Hepatocyte (in vitro differentiated cells): ENCODE measurements at places on chromosomes 6 and 20. TPM values are rescaled to one million over a fixed set of nuclear protein-coding genes. Genes with fewer than 3 reads are reported as not detected.

The STX11 gene
- 0.48 and 0.84 TPM in 2 replicates for polyA plus RNA-seq

DNA sequence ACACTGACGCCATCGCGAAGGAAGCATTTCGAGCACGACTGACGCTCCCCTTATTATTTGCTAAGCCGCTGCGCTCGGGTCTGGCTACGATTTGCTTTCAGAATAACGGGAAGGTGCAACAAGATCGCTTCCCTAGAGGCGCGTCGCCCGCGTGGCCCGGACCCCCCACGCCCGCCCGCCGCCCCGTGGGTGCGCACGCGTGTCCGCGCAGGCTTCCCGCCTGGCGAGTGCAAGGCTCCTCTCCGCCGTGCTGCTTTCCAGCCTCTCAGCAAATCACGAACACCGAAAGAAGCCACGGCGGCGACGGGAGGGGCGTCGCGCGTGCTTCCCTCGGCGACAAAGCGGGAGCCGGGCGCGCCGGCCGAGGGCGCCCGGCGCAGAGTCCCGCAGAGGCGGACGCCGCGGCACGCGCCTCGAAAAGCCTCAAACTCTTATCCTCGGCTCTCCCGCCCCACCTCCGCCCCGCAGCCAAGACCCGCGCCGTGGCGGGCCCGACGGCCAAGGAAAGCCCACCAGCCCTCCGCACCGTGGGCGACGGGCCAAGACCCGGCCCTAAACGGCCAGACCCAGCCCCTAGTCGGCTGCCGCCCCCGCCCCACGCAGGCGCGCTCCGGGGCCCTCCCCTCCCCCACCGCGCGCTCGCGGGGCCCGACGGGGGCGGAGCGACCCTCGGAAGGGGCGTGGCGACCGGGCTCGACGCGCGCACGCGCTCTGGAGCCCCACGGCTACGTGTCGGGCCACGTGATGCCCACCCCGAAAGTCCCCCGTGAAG, 987 bp upstream of the QKI start:
- no peaks in the 10 kb centered on the region for H3K4me1 ChIP-seq
- no peaks in the 10 kb centered on the region for H3K27me3 ChIP-seq
- peak overlapping the region; percentile 98 for H3K4me3 ChIP-seq

The PTGIS gene
- polyA plus RNA-seq, result 25.4 and 27.4 TPM in 2 replicates

DNA sequence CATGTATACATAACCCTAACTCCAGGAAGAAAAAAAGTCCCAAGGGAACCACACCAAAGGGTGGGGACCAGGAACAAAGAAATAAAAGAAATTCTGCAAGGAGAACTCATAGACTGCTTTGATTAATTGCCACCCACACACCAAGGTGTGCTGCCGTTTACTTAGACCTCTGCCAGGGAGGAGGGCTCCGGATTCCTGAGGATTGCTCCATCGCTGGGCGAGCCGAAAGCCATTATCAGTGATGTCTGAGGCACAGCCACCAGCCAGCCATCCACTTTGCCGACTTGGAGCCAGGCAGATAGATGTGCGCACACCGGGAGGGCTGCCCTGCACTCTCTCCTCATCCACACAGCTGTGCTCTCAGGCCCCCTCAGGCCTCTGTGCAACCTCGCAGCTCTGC, 272.7 kb upstream of the FOXQ1 start:
- no peaks in the 10 kb centered on the region for H3K36me3 ChIP-seq
- H3K4me3 ChIP-seq, result no peak overlapping the region
- DNase-seq, result no peak
- no peaks in the 10 kb centered on the region for H3K4me1 ChIP-seq

The FOXC1 gene
- polyA plus RNA-seq, result 0.60 and 1.1 TPM in 2 replicates

DNA sequence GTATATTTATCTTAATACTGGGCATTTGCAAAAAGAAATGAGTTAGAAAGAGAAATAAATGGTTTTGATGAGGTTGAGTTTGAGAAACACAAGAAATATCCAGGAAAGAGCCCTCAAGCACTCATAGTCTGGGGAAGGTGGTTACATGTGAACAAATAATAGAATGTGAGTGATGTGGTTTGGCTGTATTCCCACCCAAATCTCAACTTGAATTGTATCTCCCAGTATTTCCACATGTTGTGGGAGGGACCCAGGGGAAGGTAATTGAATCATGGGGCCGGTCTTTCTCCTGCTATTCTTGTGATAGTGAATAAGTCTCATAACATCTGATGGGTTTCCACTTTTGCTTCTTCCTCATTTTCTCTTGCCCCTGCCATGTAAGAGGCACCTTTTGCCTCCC, 334.1 kb downstream of the COL12A1 start:
- no peak overlapping the region for H3K27ac ChIP-seq
- H3K27me3 ChIP-seq, result no peaks in the 10 kb centered on the region
- no peaks in the 10 kb centered on the region for H3K36me3 ChIP-seq
- no peak for DNase-seq

The RNF182 gene
- 0.40 TPM in 1 of 2 replicates, not detected in the other for polyA plus RNA-seq

DNA sequence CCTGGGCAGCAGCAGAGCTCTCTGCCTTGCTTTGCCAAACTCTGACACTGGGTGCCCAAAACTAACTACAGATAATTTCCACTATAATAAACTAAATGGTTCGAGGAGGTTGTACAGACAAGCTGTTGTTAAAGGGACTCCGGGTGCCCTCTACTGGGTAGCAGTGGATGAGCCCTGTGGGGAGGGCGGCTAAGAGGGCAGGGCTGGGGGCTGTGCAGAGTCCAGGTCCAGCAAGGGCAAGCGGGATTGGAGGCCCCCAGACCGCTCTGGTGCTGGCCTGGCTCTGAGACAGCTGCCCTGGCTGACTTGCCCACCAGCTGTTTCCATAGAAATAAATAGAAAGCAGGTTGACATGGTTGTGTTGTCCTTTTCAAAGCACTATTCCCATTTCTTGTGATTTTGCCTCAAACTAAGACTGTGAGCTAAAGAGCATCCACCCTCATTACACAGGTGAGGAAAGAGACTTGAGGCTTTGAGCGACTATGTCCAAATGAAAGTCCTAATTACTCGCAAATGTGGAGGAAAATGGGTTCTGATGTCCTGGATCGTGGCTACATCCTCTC, 167.6 kb upstream of the CST7 start:
- no peaks in the 10 kb centered on the region for H3K27me3 ChIP-seq
- peak; percentile 66 for DNase-seq

The MAP7 gene
- polyA plus RNA-seq, result 13.4 and 14.4 TPM in 2 replicates

GRCh38 chr20:57400231-57400701, 9.1 kb downstream of the RBM38 start:
- no peaks in the 10 kb centered on the region for H3K27me3 ChIP-seq
- no peak overlapping the region for H3K27ac ChIP-seq
- no peak overlapping the region for H3K4me3 ChIP-seq
- H3K4me1 ChIP-seq, result no peaks in the 10 kb centered on the region

The NOX3 gene
- not detected in 2 replicates for polyA plus RNA-seq

The C20orf204 gene
- 0.85 and 1.7 TPM in 2 replicates for polyA plus RNA-seq

DNA sequence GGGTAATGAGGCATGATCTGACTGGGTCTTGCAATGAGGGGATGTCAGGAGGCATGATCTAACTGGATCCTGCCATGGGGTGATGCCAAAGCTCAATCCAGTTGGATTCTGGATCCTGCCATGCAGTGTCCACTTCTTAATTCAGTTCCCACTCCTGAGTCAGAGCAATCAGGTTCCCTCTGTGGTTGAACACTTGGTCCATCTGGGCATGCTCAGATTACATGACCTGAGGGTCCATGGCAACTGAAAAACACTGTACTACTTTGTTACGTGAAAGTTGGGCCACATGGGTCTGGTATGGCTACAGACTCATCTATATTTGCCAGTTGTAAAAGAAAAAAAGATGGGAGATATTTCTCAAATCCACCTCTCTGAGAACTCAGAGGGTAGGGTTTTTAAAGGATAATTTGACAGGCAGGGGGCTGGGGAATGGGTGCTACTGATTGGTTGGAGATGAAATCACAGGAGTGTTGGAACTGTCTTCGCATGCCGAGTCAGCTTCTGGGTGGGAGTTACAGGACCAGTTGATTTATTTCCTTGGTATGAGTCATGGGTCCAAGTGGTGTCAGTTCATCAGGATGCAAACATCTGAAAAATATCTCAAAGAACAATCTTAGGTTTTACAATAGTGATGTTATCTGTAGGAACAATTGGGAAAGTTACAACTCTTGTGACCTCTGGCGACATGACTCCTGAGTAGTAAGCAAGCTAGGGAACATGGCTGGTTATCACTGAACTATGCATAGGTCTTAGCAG, 21.6 kb downstream of the C6orf163 start:
- H3K36me3 ChIP-seq, result no peaks in the 10 kb centered on the region
- no peaks in the 10 kb centered on the region for H3K27me3 ChIP-seq
- H3K4me3 ChIP-seq, result no peak overlapping the region
- H3K4me1 ChIP-seq, result no peaks in the 10 kb centered on the region
- no peak overlapping the region for H3K27ac ChIP-seq

GRCh38 chr6:84553527-84553926, 210.9 kb downstream of the TBX18 start:
- no peaks in the 10 kb centered on the region for H3K4me1 ChIP-seq
- H3K36me3 ChIP-seq, result no peaks in the 10 kb centered on the region

- no peaks in the 10 kb centered on the region for H3K27me3 ChIP-seq
- no peaks in the 10 kb centered on the region for H3K4me1 ChIP-seq
- no peak for DNase-seq
- H3K36me3 ChIP-seq, result no peaks in the 10 kb centered on the region
Measured at GRCh38 chr20:39036011-39036410, 73.9 kb downstream of the DHX35 start.

DNA sequence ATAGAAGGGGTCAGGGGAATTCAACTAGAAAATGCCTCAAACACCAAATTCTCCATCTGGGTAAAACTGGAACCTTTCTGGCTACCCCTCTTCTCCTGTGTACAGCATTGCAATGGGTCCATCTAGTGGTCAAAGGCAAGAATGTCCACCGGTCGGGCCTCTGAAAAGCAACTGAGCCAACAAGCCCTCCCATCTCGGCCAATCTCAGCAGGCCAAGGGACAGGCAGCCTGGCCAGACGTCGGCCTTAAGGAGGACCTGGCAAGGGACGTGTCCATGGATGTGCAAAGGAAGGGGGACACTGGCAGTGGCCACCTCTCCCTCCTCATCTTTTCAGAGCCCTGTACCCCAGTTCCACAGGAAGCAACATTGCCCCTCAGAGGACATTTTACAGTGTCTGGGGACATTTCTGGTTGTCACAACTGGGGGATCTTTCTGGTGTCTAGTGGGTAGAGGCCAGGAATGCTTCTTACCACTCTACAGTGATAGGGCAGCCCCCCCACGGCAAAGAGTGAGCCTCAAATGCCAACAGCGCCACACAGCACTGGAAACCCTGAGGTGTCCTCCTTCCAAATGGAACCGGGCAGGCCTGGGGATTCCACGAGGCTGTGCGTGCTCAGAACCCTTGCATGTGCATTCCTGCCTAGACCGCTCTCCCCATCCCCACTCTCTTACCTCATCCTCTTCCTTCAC, 99.8 kb upstream of the FOXA2 start:
- peaks cover 6% of the 10 kb centered on the region for H3K4me1 ChIP-seq
- H3K4me3 ChIP-seq, result no peak overlapping the region
- no peaks in the 10 kb centered on the region for H3K27me3 ChIP-seq
- H3K27ac ChIP-seq, result no peak overlapping the region
- peak; percentile 86 for DNase-seq
- no peaks in the 10 kb centered on the region for H3K36me3 ChIP-seq

The VARS1 gene
- 51.0 and 59.6 TPM in 2 replicates for polyA plus RNA-seq

- no peaks in the 10 kb centered on the region for H3K27me3 ChIP-seq
- no peak overlapping the region for H3K4me3 ChIP-seq
- H3K36me3 ChIP-seq, result no peaks in the 10 kb centered on the region
- peak overlapping the region; percentile 31 for H3K27ac ChIP-seq
- DNase-seq, result no peak
Measured at GRCh38 chr20:45440891-45441685, 25.1 kb downstream of the PIGT start.

The MUC21 gene
- not detected in 2 replicates for polyA plus RNA-seq

DNA sequence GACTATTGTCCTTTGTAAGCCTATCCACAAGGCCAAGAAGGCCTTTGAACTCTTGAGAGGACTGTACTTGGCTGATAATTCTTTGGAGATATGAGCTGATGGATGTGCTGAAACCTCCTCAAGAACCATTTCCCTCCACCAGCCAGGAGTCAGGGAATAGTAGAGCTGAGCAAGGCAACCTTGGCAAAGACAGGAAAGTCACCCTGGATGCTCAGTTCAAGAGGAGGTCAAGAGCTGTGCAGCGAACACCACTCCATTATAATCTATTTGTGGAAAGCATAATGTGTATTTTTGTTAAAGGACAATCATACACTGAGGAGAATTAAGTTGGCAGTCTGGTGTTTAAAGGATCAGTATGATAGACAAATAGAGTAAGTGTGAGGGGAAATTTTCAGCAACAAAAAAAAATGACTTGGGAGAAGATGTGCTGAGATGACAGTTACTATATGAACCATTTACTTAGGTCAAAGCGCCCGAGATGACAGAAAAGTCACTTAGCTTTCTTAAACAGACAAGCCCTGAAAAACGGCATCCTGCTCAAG, 177.2 kb upstream of the COL21A1 start:
- no peak overlapping the region for H3K27ac ChIP-seq
- H3K4me1 ChIP-seq, result no peaks in the 10 kb centered on the region
- H3K4me3 ChIP-seq, result no peak overlapping the region
- no peaks in the 10 kb centered on the region for H3K27me3 ChIP-seq
- no peaks in the 10 kb centered on the region for H3K36me3 ChIP-seq
- no peak for DNase-seq

The ESR1 gene
- not detected in 2 replicates for polyA plus RNA-seq

The HLA-DMA gene
- 4.7 and 9.2 TPM in 2 replicates for polyA plus RNA-seq

The IL20RA gene
- polyA plus RNA-seq, result 0.52 TPM in 1 of 2 replicates, not detected in the other

- peaks cover 4% of the 10 kb centered on the region for H3K36me3 ChIP-seq
- no peak overlapping the region for H3K4me3 ChIP-seq
- no peaks in the 10 kb centered on the region for H3K27me3 ChIP-seq
- peak overlapping the region; percentile 33 for H3K27ac ChIP-seq
- DNase-seq, result no peak
Measured at GRCh38 chr6:107894809-107895396, 63.1 kb downstream of the SEC63 start.

The CSNK2A1 gene
- 63.9 and 65.6 TPM in 2 replicates for polyA plus RNA-seq

The SRSF12 gene
- polyA plus RNA-seq, result 5.6 and 7.6 TPM in 2 replicates
